ENCODE measurements at places on chromosomes 13 and 19.

DNA sequence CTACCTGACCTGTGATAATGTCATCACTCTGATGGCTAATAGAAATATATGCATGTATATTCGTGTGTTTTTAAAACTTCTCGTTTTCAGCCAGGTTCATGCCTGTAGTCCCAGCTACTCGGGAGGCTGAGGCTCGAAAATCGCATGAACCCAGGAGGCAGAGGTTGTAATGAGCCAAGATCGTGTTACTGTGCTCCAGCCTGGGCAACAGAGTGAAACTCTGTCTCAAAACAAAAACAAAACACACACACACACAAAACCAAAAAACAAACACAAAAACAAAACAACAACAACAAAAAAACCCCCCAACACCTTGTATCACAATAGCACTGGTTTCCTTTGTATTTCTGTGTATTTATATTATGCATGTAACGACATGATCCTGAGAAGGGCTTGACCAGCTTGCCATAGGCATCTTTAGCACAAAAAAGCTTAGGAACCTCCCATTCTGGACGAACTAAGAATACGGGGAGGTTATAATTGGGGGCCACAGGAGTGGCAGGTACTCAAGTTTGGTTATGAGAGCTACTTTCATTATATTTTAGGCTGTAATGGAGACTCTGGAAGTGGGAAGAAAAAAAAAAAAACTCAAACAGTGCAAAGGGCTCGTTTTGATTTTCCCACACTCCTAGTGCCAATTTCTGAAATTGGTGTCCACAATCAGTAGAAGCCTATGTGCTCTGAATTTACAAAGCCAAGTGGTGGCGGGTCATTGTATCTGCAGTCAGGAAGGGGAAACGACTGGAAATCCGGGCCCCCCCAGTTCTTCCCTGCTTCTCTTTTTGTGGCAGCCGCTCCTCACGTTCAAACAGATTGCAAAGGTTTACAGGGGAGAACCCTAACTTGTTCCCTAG lies 1.2 kb upstream of the ACP7 start:
- DNase-seq: no peak

DNA sequence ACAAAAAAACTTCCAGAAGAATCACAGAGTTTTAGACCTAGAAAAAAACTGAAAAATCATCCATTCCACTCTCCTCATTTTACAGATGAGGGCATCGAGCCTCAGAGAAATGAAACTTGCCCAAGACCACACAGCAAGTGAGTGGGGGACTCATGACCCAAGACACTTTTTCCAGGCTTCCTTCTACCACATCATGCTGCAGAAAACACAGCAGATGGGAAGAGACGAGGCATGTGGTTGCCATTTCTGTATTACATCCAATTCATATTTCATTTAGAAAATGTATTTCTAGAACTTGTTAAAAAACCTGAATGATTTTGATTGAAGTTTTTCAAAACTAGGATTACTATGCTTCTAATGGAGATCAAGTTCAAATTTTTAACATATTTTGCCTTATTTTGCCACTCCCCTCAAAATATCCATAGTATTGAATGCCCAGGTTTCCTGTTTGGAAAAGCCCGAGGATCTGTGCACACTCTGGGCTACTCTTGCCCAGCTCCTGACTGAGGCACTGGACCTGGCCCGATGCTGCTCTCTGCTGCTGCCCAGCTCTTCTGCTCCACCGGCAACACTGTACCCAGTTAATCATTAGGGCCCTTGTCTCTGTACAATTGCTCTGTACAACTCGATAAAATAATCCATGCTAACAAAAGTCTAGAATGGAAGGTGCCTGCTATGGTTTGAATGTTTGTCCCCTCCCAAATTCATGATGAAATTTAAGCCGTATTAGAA lies 157.4 kb downstream of the EFNB2 start:
- DNase-seq: no peak

DNA sequence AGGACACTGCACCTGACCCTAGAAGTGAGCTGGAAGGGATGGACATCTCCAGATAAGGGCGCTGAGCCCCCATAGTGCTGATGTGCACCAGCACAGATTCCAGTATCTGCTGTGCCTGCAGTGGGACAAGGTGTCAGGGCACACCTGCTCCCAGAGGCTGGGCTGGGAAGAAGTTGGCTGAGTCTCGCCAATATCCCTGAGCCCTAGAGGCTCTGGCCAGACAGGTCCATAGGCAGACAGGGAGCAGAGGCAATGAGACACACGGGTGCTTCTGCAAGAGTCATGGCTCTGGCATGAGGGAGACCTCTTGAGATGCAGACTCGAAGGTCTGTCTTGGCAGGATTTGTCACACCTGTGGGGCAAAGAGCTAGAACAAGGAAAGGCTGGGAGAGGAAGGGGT lies 1321.5 kb downstream of the UQCRFS1 start:
- no peak for DNase-seq

DNA sequence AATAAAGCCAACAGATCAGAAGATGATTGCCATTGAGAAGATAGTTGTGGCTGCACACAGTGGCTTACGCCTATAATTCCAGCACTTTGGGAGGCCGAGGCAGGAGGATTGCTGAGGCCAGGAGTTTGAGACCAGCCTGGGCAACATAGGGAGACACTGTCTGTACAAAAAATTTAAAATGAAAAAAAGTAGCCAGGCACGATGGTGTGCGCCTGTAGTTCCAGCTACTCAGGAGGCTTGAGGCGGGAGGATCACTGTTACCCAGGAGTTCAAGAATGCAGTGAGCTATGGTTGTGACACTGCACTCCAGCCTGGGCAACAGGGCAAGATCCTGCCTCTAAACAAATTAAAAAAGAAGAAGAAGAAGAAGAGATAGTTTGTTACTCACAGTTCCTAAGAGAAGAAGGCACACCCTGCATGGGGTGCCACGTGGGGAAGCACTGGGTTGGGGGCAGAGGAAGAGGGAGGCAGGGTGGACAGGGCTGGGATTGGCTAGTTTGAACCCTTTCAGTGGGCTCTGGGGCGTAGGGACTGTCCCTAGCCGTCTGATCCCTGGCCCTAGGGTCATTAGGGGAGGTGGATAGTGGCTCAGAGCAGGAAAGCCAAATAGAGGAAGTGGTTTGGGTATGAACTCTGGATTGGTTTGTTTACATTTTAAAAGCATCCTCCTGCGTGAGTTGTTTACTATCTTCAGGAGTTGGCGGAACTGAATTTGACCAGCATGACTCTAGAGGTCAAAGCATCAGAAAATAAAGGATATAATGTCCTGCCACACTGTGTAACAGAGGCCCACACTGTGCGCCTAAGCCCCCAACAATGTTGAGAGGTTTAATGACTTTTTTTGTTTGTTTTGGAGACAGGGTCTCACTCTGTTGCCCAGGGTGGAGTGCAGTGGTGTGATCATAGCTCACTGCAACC lies 60.5 kb upstream of the MEDAG start:
- DNase-seq: no peak

- DNase-seq: no peak
Observed at GRCh38 chr19:3809881-3810707, 23.9 kb upstream of the MATK start.

DNA sequence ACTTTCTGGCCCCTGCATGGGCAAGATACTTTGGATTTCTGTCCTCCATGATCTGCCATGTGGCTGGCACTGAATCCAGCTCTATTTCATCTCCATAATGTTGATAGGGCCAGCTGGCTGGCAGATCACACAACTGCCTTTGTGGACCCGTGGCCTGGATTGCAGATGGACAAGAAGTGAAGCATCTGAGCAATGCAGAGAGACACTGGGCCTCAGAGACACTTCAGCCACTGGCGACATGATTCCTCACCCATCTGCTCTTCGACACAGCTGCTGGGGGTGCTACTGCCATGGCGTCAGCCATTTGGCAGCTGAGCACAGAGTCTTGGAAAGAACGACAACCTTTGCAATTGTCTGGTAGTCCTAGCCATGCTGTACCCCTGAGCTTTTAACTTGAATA lies 79.5 kb upstream of the MYO16 start:
- no peak for DNase-seq

GRCh38 chr19:3844596-3844995 lies 24.2 kb downstream of the ZFR2 start:
- DNase-seq: no peak

DNA sequence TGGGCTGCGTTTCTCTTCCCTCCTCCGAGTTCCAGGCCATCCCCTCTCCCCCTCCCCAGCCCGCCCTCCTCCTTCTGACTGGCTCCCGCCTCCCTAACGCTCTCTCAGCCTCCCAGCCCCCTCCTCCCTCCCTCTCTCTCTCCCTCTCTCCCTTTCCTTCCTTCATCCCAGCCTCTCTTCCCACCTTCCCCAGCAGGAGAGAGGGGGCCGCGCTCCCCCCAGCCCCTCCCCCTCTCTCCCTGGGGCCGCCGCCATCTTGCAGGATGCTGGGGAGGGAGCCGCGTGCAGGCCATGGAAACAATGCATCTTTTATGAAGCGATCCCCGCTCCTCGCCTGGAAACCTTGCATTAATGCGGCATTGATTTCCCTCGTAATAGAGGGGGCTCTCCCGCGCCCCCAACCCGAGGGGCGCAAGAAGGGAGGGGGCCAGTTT lies 42.6 kb upstream of the ADGRL1 start:
- peak; percentile 5 for DNase-seq

GRCh38 chr19:35476149-35476548 lies 14.1 kb downstream of the KRTDAP start:
- DNase-seq: no peak

DNA sequence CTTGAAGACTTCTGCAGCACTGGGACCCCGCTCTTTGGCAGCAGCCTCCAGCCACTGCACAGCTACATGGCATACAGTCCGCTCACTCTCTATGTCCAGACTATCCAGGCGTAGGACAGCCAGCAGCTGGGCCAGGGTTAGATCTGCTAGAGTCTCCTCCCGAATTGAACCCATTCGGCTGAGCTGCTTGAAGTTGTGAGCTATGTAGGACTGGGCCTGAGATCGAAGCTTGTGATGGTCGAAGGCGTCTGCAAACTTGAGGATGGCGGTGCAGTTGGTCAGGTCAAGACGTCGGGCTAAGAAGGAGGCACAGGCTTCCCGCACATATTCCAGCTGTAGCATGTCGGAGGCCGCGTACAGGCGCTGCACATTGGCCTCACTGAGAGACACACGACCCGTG lies 900 bp downstream of the KBTBD7 start:
- DNase-seq: no peak

DNA sequence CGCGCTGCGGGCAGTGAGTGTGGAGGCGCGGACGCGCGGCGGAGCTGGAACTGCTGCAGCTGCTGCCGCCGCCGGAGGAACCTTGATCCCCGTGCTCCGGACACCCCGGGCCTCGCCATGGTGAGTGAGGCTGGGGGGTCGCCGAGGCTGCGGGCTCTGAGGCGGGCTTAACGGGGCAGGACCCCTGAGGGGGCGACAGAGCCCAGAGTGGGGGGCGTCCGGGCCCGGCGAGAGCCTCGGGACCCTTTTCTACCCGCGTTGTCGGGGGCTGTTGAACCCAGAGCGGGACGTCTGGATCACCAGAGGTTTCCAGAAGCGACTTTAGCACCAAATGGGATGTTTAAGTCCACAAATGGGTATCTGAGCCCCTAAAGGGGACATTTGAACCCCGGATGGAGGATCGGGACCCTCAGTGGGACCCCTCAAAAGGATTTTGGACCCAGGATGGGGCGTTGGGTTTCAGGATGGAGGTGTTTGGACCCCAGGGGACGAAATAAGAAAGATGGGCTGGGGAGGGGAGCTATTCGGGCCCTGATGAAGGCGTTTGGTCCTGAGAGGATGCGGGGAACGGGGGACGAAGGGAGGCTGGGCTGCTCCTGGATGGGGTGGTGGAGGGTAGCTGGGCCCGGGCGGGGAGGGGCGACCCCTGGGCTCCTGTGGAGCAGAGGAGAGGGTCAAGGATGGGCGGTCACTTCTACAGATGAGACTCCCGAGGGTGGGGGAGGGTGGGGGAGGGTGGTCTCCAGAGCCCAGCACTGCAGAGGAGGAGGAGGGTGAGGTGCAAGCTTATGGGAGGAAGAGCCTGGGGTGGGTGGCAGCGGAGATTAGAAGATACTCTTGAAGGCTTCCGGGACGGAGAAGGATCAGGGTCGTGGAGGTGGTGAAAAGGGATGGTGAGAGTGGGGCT lies at the start of gene CALM3:
CALM3 (plus strand) TSS at position 13 of the 907 bp plus-strand sequence; CDS start at position 118, 105 bp downstream.
- DNase-seq: no peak

- DNase-seq: no peak
Observed at GRCh38 chr13:30147421-30147820, 159.9 kb downstream of the KATNAL1 start.

DNA sequence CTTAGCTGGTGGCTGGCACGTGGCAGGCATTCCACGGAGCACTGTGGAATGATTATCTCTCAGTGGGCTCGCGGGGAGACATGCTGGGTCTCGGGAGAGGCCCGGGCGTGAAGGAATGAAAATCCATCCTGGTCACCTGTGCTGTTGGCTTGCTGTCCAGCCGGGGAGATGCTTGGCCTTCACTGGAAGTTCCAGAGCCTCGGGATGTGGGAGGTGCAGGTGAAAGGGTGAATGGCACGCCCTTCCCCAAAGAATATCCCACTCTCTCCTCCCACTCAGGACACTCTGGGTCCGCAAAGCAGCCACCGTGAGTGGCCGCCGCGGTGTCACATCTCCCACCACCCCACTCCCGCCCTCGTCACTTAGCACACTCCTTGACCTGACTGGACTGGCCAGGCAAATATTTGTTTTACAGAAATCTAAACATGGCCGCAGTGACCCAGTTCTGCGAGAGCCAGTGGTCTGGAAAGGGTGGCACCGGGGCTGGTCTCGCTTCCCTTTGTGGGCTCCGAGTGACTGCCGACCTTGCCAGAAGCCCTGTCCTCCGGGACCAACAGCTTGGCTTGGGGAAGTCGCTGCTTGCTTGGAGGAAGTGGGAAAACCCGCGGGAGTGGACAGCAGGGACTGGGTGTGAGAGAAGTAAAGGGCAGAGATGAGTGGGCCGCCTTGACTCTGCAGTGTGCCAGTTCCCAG lies 8.0 kb downstream of the DPP9 start:
- no peak for DNase-seq

DNA sequence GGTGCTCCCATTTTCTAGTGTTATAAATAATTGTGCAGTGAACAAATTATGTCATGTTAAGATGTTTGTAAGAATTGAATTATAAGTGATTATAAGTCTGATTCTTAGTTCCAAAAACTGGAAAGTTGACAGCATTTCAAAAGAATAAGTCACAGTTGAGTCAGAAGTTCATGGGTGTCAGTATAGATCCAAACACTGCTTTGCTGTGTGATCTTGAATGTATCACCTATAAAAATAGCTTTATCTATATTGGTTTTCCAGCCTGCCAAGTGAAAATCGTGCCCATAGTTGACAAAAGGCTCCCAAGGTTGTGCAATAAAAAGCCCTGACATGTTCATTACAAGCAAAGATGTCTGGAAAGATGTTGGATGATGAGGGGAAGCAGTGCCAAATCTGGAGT lies 336.0 kb downstream of the MTUS2 start:
- DNase-seq: no peak

DNA sequence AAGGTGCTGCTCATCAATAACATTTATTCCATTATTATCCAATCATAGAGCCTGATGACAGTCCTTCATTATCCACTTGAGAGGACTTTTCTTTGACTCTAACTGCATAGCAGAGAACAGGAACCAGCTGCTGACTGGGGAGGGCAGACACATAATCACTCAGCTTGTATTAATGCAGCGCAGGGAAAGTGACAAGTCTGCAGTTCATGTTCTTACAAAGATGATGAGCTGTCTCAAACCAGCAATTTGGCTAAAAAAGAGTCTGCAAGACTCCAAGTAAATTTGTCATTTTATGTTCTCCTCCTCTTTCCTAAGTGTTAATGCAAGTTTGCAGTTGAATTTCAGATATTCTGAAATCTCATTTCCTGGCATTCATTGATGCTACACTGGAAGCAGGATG lies 40.0 kb upstream of the CBY2 start:
- no peak for DNase-seq

- DNase-seq: no peak
Observed at GRCh38 chr19:31280287-31281006, 68.8 kb downstream of the TSHZ3 start.
